ENCODE measurements at places on chromosomes 1 and 21. TPM values are rescaled to one million over a fixed set of nuclear protein-coding genes. Genes with fewer than 3 reads are reported as not detected.

DNA sequence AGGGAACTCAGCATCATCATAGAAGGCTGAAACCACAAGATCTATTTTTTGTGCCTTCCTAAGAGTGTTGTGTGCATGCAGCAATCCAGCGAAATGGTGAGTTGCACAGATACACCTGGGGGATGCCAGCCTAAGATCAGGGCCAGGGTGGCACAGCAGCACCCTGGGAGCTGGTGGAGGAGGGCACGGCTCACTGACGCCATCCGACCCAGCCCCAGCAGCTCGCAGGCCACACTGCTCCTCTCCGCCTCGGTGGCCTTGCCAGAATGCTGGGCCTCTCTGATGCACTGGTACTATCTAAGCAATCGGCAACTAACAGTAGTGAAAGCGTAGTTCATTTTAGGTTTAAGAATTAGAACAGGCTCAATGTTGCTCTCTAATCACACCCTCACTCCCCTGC lies 37.8 kb downstream of the CAPZB start:
- no peak for DNase-seq

GRCh38 chr1:17045150-17045549 lies 8.7 kb downstream of the SDHB start:
- no peak for DNase-seq

DNA sequence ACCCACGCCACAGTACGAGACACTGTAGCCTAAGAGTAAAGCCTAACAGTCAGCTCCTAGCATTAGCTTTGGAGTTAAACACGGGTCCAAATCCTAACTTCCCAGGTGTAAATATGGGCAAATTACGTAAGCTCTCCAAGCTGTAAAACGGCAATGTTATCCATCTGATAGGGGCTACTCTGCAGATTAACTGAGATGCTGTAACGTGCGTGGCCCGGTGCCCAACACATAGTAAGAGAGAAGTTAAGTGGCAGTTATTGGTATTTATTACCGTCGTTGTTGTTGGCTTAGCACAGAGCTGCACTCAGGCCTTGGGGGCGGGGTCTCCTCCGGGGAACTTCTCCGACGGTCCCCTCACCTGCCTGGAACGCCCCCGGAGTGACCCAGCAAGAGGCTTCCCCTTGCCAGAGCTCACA lies 457 bp downstream of the TRAPPC3 start:
- DNase-seq = no peak

- DNase-seq = no peak
Measured at GRCh38 chr1:207619871-207620542, 24.9 kb upstream of the CR1L start.

GRCh38 chr1:212203630-212204029 lies 81.6 kb upstream of the PPP2R5A start:
- no peak for DNase-seq

DNA sequence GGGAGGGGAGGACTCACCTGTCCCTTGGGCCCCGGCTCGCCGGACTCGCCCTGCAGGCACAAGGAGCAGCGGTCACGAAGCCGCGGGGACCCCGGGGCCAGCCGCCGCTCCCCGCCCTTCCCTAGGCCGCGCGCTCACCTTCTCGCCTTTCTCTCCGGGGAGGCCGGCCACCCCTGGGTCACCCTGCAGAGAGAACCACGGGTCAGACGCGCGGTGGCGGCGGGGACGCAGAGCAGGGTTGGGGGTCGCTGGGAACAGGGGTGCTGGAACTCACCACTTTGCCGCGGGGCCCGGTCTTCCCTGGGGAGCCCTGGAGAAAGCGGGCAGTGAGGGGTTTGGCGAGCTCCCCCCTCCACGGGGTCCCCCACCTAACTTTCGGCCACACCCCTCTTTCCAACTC lies 13.3 kb downstream of the COL9A2 start:
- DNase-seq = no peak

GRCh38 chr1:67618285-67619018 lies 66.5 kb upstream of the GADD45A start:
- DNase-seq = peak; percentile 77

The KCNA10 gene
- not detected for total RNA-seq

Measured in right cardiac atrium (tissue), 5 donors.